Airway epithelial cell (primary cell): ENCODE measurements at places on chromosomes 4 and X. TPM values are rescaled to one million over a fixed set of nuclear protein-coding genes. Genes with fewer than 3 reads are reported as not detected.

Gene CYLC1
- total RNA-seq = not detected in 2 replicates

Gene SSX2
- not detected in 2 replicates for total RNA-seq

Gene KIAA1210
- total RNA-seq = not detected in 2 replicates

Gene MAGEA11
- not detected in 2 replicates for total RNA-seq

Gene TEX13D
- total RNA-seq = not detected in 2 replicates

Gene ETDB
- total RNA-seq = not detected in 2 replicates

Gene LDB2
- total RNA-seq = not detected in 2 replicates

Gene PFKFB1
- total RNA-seq = not detected in 2 replicates

Gene GYPE
- not detected in 2 replicates for total RNA-seq

Gene CDX4
- not detected in 2 replicates for total RNA-seq

Gene PRR32
- not detected in 2 replicates for total RNA-seq

Gene MMRN1
- total RNA-seq = not detected in 2 replicates

Gene SPATA4
- not detected in 2 replicates for total RNA-seq

Gene HDAC6
- total RNA-seq = 24.9 and 28.6 TPM in 2 replicates

Gene ANAPC10
- 20.7 and 22.7 TPM in 2 replicates for total RNA-seq

Gene FAM53A
- 0.42 and 1.1 TPM in 2 replicates for total RNA-seq

Gene DCAF12L2
- total RNA-seq = not detected in 2 replicates

Gene BRCC3
- total RNA-seq = 11.9 and 13.8 TPM in 2 replicates

Gene PDE6B
- not detected in 2 replicates for total RNA-seq

Gene NCAPG
- total RNA-seq = 27.1 and 30.4 TPM in 2 replicates

Gene IL2
- not detected in 2 replicates for total RNA-seq

Gene XAGE1A
- total RNA-seq = not detected in 2 replicates

Gene FAM133A
- not detected in 2 replicates for total RNA-seq

Gene CHIC2
- total RNA-seq = 17.0 and 28.8 TPM in 2 replicates

Gene CXCL11
- 0.07 TPM in 1 of 2 replicates, not detected in the other for total RNA-seq

Gene FAM184B
- not detected in 2 replicates for total RNA-seq

Gene CXorf49
- total RNA-seq = not detected in 2 replicates

Gene MAD2L1
- total RNA-seq = 30.6 and 43.0 TPM in 2 replicates

Gene EDNRA
- total RNA-seq = 5.0 and 5.4 TPM in 2 replicates

Gene BCOR
- total RNA-seq = 9.8 and 19.6 TPM in 2 replicates

Gene HSD17B11
- total RNA-seq = 9.9 and 10.4 TPM in 2 replicates

Gene BEND4
- not detected in 2 replicates for total RNA-seq

Gene PABPC1L2A
- total RNA-seq = not detected in 2 replicates

Gene ARMCX2
- 20.0 and 25.5 TPM in 2 replicates for total RNA-seq

Gene NLGN3
- total RNA-seq = 0.07 TPM in 1 of 2 replicates, not detected in the other

Gene DNAAF6
- total RNA-seq = not detected in 2 replicates

Gene PIR
- total RNA-seq = 32.9 and 53.9 TPM in 2 replicates

Gene NDNF
- total RNA-seq = 0.09 TPM in 1 of 2 replicates, not detected in the other

Gene PIN4
- total RNA-seq = 7.1 and 11.6 TPM in 2 replicates

Gene APBB2
- total RNA-seq = 17.0 and 19.2 TPM in 2 replicates

Gene SERTM2
- not detected in 2 replicates for total RNA-seq

Gene AMBN
- not detected in 2 replicates for total RNA-seq

Gene EDA
- total RNA-seq = 1.2 and 1.5 TPM in 2 replicates

Gene P2RY4
- 0.21 TPM in 1 of 2 replicates, not detected in the other for total RNA-seq

Gene GYG2
- 0.05 and 0.07 TPM in 2 replicates for total RNA-seq

Gene PDLIM3
- total RNA-seq = 0.07 and 0.56 TPM in 2 replicates

Gene BCORL1
- 1.7 and 2.8 TPM in 2 replicates for total RNA-seq

Gene SPIN2B
- 4.2 and 4.7 TPM in 2 replicates for total RNA-seq

Gene RBM47
- 32.1 and 44.1 TPM in 2 replicates for total RNA-seq

Gene MSX1
- 0.14 TPM in 1 of 2 replicates, not detected in the other for total RNA-seq

Gene NPY1R
- not detected in 2 replicates for total RNA-seq

Gene RENBP
- total RNA-seq = 0.09 and 0.21 TPM in 2 replicates

Gene VEGFC
- 19.2 and 26.8 TPM in 2 replicates for total RNA-seq

Gene TGIF2LX
- not detected in 2 replicates for total RNA-seq

Gene FAM47B
- not detected in 2 replicates for total RNA-seq

Gene TNIP2
- 39.5 and 48.8 TPM in 2 replicates for total RNA-seq

Gene KLB
- 0.07 TPM in 1 of 2 replicates, not detected in the other for total RNA-seq

Gene TMEM156
- 9.2 and 9.5 TPM in 2 replicates for total RNA-seq
